ENCODE measurements at places on chromosomes 7 and 10. TPM values are rescaled to one million over a fixed set of nuclear protein-coding genes. Genes with fewer than 3 reads are reported as not detected.

Gene SPAM1
- not detected for total RNA-seq

Gene AGBL3
- 1.1 TPM for total RNA-seq

Gene PRRT4
- total RNA-seq: 0.41 TPM

Gene VSTM2A
- total RNA-seq: not detected

Gene SLC26A3
- not detected for total RNA-seq

Gene IL6
- 7.2 TPM for total RNA-seq

Gene SP8
- not detected for total RNA-seq

Gene SMURF1
- 24.1 TPM for total RNA-seq

Gene GJD4
- not detected for total RNA-seq

Gene ASAH2
- total RNA-seq: 1.8 TPM

Gene ANAPC16
- 80.9 TPM for total RNA-seq

Gene SFRP4
- total RNA-seq: 4.2 TPM

Gene RNF32
- total RNA-seq: 1.4 TPM

Gene CHRM2
- total RNA-seq: not detected

Gene IFIT1
- total RNA-seq: 5.4 TPM

Gene UPK3B
- total RNA-seq: 17.4 TPM

Gene CPA2
- total RNA-seq: 0.08 TPM

Gene GPR15LG
- not detected for total RNA-seq

Gene C10orf67
- total RNA-seq: 0.10 TPM

Gene SLC18A2
- 0.06 TPM for total RNA-seq

Gene CASTOR2
- total RNA-seq: 2.9 TPM

Gene GSTO2
- total RNA-seq: 1.4 TPM

Gene MTERF1
- 10.3 TPM for total RNA-seq

Gene ACHE
- 2.0 TPM for total RNA-seq

Gene OR2A42
- total RNA-seq: not detected

Gene ANKRD30A
- 1.4 TPM for total RNA-seq

Gene NPTX2
- total RNA-seq: not detected

Gene MMD2
- not detected for total RNA-seq

Gene PIK3CG
- total RNA-seq: not detected

Gene EIF5AL1
- 3.8 TPM for total RNA-seq

Gene FAM237B
- not detected for total RNA-seq

Gene BTBD16
- 0.52 TPM for total RNA-seq

Gene AMZ1
- not detected for total RNA-seq

Gene FAM241B
- 20.1 TPM for total RNA-seq

Gene NME8
- total RNA-seq: not detected

Gene FOXI2
- total RNA-seq: not detected

Gene DGKI
- 0.31 TPM for total RNA-seq

Gene PGAM2
- total RNA-seq: not detected

Gene GPR22
- not detected for total RNA-seq

Gene WASL
- total RNA-seq: 20.8 TPM

Gene LIPM
- total RNA-seq: not detected

Gene COL1A2
- not detected for total RNA-seq

Gene SPDYE9
- not detected for total RNA-seq

Gene SORBS1
- total RNA-seq: 0.91 TPM

Gene ZNF25
- total RNA-seq: 2.3 TPM

Gene PALD1
- total RNA-seq: 6.5 TPM

Gene ZNF438
- 1.9 TPM for total RNA-seq

Gene ITGB8
- 1.0 TPM for total RNA-seq

Gene CYP2C19
- 0.02 TPM for total RNA-seq

Gene HHEX
- 15.9 TPM for total RNA-seq

Gene CYP26C1
- not detected for total RNA-seq

Gene NAT16
- total RNA-seq: 0.17 TPM

Gene PRPS1L1
- not detected for total RNA-seq

Gene PRSS37
- total RNA-seq: not detected

Gene COL13A1
- total RNA-seq: 0.43 TPM

Gene TRPV5
- not detected for total RNA-seq

Gene ADAM12
- total RNA-seq: 5.7 TPM

Gene MCM10
- 22.9 TPM for total RNA-seq

Gene TMEM106B
- 30.6 TPM for total RNA-seq

Gene ARHGEF35
- 0.28 TPM for total RNA-seq

Measured in A549 treated with CpdA at 1 μM for 4 hours (cell line).